Thoracic aorta endothelial cell (primary cell): ENCODE measurements at places on chromosomes 16 and 17. TPM values are rescaled to one million over a fixed set of nuclear protein-coding genes. Genes with fewer than 3 reads are reported as not detected.

Gene C17orf100
- total RNA-seq: 0.22 and 0.53 TPM in 2 replicates

Gene PPY
- total RNA-seq: not detected in 2 replicates

Gene TANGO6
- 24.3 and 25.8 TPM in 2 replicates for total RNA-seq

Gene CD300H
- not detected in 2 replicates for total RNA-seq

Gene ABCC12
- total RNA-seq: not detected in 2 replicates

Gene PRSS27
- 0.22 and 0.53 TPM in 2 replicates for total RNA-seq

Gene TNFSF13
- total RNA-seq: 2.7 and 3.1 TPM in 2 replicates

Gene TMEM106A
- total RNA-seq: 5.7 and 6.5 TPM in 2 replicates

Gene CPD
- total RNA-seq: 158 and 161 TPM in 2 replicates

Gene CD300LF
- total RNA-seq: not detected in 2 replicates

Gene TBC1D3B
- total RNA-seq: 0.93 and 1.1 TPM in 2 replicates

Gene CALCOCO2
- 63.4 and 71.3 TPM in 2 replicates for total RNA-seq

Gene KRTAP9-8
- not detected in 2 replicates for total RNA-seq

Gene KRTAP9-4
- not detected in 2 replicates for total RNA-seq

Gene RNF157
- total RNA-seq: 0.22 and 0.93 TPM in 2 replicates

Gene RILP
- total RNA-seq: 9.2 and 12.9 TPM in 2 replicates

Gene KRT39
- not detected in 2 replicates for total RNA-seq

Gene RND2
- total RNA-seq: 0.14 and 0.27 TPM in 2 replicates

Gene FOXC2
- 4.1 and 5.7 TPM in 2 replicates for total RNA-seq

Gene TNFAIP1
- 47.9 and 50.8 TPM in 2 replicates for total RNA-seq

Gene EMP2
- 14.8 and 37.6 TPM in 2 replicates for total RNA-seq

Gene CCDC154
- 0.07 TPM in 1 of 2 replicates, not detected in the other for total RNA-seq

Gene NPIPA3
- 0.36 and 0.40 TPM in 2 replicates for total RNA-seq

Gene SLFN12L
- under 0.01 TPM in 1 of 2 replicates, not detected in the other for total RNA-seq

Gene KRTAP3-1
- not detected in 2 replicates for total RNA-seq

Gene RNF135
- 7.4 and 8.6 TPM in 2 replicates for total RNA-seq

Gene OR1D5
- total RNA-seq: not detected in 2 replicates

Gene PPP1R1B
- not detected in 2 replicates for total RNA-seq

Gene KRTAP2-2
- total RNA-seq: not detected in 2 replicates

Gene CLEC19A
- not detected in 2 replicates for total RNA-seq

Gene DUSP14
- 30.3 and 32.3 TPM in 2 replicates for total RNA-seq

Gene FGF11
- total RNA-seq: 0.22 and 0.27 TPM in 2 replicates

Gene GP1BA
- total RNA-seq: not detected in 2 replicates

Gene ZPBP2
- not detected in 2 replicates for total RNA-seq

Gene INCA1
- 0.22 and 0.27 TPM in 2 replicates for total RNA-seq
